ENCODE measurements at places on chromosomes 11 and 22.

- DNase-seq = no peak
These were observed 60.5 kb downstream of the ADAMTS15 start for GRCh38 chr11:130508913-130509312.

DNA sequence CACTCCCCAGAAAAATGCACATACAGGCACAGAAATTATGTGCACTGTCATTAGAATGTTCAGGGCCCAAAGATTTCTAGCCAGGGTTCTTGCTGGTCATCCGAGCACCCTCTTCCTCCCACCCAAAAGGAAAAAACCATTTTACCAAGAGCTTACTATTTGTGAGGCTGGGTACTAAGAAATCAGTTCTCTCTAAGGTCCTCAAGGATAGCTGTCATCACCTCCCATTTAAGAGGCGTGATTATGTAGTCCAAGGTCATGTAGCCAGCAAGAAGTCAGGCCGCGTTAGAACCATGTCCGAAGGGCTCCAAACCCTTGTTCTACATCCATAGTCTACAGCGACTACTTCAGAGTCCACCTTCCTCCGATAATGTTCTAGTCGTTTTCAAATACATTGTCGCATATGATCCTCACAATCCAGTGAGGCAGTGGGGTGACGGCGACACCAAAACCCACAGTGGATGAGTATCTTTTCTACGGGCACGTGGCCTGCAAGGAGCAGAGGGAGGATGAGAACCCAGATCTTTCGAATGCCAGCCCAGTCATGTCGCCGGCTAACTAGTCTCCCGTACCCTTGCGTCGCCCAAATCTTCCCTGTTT lies 634 bp downstream of the TIMM8B start:
- DNase-seq = peak; percentile 2

DNA sequence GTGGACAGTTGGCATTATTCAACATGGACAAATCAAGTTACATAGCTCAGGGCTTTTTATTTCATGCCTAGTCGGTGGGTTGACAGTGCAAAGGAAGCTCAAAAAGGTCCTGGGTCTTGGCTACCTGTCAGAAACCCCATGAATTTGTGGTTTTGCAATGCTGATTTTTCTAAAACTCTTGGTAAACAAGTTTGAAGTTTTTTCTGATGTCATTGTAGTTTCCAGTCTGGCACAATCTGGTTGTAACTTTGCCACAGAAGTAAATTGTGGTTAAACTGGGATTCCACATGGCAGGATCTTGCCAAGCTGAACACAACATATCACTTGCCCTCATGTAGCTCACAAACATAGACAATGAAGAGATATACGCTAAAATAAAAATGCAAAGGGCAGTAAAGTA lies 100.8 kb downstream of the EHF start:
- no peak for DNase-seq

DNA sequence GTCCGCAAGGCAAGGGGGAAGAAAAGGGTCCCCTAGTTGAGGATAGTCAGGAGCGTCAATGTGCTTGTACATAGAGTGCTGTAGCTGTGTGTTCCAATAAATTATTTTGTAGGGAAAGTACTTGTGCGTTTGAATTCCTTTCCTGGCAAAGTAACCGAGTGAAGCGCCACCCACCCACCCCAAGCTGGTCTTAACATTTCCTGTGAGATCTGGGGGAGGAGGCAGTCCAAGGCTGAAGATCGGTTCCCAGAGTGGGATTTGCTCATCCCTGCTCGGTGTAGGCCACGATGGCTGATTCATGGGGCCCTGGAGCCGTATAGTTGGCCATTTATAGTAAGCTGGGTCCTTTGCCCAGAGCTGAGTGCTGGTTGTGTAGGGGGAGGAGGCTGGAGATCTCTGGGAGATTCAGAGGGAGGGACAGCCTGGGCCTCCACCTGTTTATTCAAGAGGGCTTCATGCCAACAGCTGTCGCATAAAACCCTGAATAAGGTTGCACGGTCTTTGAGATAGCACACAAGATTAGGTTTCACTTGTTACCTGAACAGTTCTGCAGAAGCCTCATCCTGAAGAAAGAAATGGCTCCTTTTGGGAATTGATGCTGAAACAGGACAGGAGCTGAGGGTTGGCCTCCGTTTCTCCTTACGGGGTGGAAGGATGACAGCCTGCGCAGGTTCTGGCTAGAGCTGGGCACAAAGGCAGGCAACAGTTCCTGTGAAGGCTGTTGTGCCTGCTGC lies 2.4 kb downstream of the ATF4 start:
- no peak for DNase-seq

DNA sequence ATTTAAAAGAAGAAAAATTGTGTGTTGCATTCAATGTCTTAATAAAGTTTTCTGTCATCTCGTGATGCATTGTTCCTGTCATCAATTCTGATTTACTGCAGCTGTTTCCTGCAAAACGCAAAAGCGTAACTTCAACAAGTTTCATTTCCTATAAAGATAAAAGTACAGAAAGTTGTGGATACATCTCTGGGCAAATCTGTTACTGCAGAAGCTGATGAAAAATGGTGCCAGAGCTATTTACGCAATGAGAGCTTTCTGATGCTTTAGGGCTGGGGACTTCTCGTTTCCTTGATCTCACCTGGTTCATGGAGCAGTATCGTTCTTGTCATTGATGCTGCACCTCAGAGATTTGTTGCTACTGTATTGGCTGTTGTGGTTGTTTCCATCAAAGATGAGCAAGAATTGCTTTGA lies 15.5 kb upstream of the MS4A12 start:
- no peak for DNase-seq

DNA sequence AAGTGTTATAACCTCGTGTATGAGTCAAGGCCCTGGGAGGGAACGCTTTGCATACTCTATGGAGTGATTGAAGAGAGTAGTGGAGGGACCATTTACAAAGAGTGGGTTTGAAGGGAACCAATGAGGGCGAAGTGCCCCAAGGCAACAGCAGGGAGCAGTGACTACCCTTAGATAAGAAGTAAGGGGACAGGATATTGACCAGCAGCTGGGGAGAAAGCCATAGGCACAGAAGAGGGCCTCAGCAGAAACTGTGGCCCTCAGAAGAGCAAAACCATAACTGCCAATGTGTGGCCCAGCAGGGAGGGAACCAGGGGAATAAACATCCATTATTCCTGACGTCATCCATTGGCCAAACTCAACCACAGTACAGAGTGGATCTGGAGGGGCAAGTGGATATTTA lies 24.7 kb downstream of the PARVA start:
- DNase-seq = no peak

DNA sequence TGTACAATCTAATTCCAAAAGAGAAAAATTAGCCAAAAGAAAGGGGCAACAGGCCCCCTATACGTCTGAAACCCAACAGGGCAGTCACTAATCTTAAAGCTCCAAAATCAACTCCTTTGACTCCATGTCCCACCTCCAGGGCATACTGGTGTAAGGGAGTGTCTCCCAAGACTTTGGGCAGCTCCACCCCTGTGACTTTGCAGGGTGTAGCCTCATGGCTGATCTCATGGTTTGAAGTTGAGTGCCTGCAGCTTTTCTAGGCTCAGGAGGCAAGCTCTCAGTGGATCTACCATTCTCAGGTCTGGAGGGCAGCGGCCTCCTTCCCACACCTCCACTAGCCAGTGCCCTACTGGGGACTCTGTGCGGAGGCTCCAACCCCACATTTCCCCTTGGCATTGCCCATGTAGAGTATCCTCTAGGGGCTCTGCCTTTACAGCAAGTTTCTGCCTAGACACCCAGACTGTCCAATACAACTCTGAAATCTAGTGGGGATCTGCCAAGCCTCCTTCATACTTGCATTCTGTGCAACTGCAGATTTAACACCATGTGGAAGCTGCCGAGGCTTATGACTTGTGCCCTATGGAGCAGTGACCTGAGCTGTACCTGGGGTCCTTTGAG lies 94.5 kb downstream of the TRIM29 start:
- DNase-seq = no peak

- no peak for DNase-seq
These were observed 1.6 kb downstream of the KIAA0930 start for GRCh38 chr22:45238957-45239680.

- no peak for DNase-seq
These were observed 3.4 kb downstream of the FADS3 start for GRCh38 chr11:61887839-61888494.

GRCh38 chr22:22893891-22894739 lies 6.5 kb downstream of the IGLL5 start:
- no peak for DNase-seq

DNA sequence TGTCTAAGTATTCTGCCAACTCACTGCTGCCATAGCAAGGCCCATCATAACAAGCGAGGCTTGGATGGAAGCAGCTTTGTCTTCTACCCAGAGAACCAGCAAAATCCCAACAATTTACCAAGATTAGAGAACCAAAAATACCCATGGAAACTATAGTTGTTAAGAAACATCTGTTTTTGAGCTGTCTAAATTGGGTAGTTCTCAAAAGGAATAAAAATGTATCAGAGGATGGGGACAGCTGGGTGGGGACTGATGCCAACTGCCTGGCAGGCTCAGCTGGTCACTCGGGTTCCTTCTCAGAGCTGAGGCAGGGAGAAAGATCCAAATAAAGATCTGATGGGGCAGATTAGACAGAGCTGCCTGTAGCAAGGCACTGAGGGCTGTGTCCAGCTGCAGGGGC lies 85.9 kb upstream of the GRK3 start:
- no peak for DNase-seq

GRCh38 chr11:35089666-35090065 lies 49.3 kb upstream of the CD44 start:
- DNase-seq = no peak

DNA sequence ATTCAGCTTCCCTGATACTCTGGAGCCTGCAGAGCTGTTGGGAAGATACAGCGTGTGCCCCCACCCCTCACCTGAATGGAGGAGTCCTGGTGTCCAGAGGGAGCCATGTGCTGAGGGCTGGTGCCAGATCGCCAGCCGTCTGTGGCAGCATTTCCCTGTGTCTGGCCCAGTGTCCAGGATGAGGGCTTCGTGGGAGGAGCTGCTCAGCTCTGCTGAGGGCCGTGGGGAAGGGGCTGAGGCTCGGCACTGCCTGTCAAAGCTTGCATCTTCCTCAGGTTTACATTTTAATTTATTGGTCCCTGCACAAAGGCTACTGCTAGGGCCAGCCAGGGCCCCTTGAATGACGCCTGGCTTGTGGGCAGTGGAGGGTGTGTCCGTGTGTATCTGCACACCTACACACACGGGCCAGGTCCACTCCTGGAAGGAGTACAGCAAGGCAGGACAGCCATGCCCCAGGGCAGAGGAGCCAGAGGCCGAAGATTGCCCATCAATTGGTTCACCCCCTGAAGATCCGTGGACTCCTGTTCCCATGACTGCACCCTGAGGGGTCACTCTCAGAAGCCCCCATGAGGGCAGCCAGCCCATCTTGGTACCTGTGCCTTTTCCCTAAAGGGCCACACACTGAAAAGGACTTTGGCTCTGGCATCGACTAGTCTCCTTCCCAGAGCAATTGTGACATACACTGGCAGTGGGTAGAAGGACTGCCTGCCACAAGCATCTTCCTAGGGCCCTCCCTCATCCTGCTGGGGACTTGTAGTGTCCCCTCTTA lies 107.7 kb upstream of the PARVA start:
- no peak for DNase-seq

DNA sequence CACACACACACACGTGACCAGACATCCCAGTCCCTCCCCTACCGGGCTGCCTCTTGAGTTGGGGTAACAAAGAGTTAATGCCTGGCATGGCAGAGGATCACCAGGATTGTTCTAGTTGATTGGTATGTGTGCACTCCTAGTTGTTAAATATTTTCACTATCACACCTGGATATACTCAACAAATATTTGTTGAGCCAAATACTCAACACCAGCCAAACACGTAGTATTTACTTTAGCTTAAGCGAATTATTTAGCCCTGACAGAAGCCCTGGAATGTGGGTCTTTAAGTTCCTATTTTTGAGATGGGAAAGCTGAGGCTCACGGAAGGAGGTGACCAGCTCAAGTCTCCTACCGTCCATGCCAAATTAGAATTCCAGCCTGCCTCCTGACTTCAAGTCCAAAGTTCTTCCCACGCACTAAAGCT lies 10.5 kb downstream of the CD3E start:
- DNase-seq = no peak

- DNase-seq = no peak
These were observed 26.6 kb upstream of the CRTAM start for GRCh38 chr11:122811721-122812120.

DNA sequence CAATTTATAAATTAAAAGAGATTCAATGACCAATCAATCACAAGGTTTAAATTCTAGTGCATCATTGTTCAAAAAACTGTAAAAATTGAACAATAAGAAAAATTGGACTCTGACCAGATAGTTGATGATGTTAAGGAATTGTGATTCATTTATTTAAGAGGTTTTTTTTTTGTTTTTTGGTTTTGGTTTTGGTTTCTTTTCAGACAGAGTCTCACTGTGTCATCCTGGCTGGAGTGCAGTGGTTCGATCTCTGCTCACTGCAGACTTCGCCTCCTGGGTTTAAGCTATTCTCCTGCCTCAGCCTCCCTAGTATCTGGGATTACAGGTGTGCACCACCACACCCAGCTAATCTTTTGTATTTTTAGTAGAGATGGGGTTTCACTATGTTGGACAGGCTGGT lies 17.1 kb upstream of the EIF3M start:
- DNase-seq = no peak

- no peak for DNase-seq
These were observed 5.7 kb upstream of the DGAT2 start for GRCh38 chr11:75762885-75763284.

DNA sequence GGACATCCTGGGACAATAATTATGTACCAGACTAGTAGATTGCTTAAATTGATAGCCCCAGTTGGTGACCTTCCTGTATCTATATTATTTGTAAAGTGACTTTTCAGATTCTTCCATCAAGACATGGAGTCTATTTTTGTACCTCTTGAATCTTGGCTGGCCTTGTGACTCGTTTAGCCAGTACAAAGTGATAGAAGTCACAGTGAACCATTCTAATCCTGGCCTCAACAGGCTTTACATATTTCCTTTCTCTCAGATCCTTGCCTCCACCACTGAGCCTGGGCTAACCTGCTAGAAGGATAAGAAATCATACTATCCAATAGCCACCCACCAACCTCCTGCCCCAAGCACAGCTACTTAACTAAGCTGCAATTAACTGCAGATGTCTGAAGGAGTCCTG lies 37.5 kb upstream of the SLC6A5 start:
- no peak for DNase-seq

GRCh38 chr22:30289141-30289979 lies at the start of gene CASTOR1:
TSS of gene CASTOR1 (minus strand) at chr22:30289505. CDS start at chr22:30289497, 8 bp downstream.
- peak; percentile 82 for DNase-seq

- DNase-seq = no peak
These were observed at the start of gene FAM83F for GRCh38 chr22:39994566-39995392. TSS of gene FAM83F (plus strand) at chr22:39994954. CDS start at chr22:39995043, 89 bp downstream.

DNA sequence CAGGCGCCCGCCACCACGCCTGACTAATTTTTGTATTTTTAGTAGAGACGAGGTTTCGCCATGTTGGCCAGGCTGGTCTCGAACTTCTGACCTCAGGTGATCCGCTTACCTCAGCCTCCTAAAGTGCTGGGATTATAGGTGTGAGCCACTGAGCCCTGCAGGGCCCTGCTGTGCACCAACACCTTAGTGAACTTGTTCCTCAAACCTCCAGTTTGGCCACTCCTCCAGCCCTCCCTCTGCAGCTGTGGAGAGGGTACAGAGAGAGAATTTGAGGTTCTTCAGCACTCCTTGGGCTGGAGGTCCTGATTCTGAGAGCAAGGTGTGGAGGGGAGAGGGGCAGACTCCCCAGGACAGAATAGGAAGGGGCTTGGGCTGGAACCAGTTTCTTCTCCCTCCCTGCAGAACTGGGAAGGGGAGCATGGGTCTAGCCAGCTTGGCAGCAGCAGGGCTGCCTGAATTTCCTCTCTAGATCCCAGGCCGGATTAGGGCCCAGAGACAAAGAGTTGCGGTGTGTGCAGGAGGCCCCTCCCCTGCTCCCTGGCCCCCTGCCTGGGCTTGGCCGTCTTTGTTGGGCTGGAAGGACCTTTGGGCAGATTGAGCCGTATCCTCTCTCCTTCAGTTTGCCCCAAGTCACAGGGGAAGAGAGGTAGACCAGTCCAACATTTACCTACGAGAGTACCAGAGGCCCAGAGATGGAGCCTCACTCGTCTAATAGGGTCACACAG lies 2.3 kb upstream of the PEX16 start:
- no peak for DNase-seq
